NCI-H1694 (cell line): ENCODE measurements at places on chromosomes 3 and 15.

GRCh38 chr3:110731148-110731547, 340.5 kb upstream of the NECTIN3 start:
- no peak for DNase-seq

DNA sequence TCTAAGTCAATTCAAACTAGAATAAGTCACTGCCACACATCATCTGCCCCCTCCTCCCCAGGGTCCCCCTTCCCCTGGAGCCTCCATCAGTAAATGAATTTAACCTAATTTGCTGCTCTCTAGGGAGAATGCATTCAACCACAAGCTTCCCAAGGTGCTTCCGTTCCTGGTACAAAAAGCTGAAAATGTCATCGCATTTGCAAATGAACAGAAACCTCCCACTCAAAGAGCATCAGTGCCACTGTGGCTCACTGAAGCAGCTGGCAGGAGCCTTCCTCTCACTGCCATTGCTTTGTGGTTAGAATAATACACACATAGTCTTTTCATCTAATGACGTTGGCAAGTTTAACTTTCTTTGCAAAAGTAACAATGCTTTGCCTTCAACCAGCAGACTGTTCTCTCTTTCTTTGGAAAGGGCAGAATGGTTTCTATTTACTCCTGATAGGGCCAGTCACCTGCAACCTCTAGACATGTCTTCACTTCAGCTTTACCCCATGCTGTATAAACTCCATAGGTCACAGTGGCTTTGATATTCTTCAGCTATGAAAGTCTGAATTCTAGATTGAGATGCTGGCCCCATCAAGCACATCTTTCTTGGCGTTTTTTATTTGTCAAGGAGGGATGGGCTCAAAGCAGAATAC, 238.1 kb downstream of the CPNE4 start:
- no peak for DNase-seq

DNA sequence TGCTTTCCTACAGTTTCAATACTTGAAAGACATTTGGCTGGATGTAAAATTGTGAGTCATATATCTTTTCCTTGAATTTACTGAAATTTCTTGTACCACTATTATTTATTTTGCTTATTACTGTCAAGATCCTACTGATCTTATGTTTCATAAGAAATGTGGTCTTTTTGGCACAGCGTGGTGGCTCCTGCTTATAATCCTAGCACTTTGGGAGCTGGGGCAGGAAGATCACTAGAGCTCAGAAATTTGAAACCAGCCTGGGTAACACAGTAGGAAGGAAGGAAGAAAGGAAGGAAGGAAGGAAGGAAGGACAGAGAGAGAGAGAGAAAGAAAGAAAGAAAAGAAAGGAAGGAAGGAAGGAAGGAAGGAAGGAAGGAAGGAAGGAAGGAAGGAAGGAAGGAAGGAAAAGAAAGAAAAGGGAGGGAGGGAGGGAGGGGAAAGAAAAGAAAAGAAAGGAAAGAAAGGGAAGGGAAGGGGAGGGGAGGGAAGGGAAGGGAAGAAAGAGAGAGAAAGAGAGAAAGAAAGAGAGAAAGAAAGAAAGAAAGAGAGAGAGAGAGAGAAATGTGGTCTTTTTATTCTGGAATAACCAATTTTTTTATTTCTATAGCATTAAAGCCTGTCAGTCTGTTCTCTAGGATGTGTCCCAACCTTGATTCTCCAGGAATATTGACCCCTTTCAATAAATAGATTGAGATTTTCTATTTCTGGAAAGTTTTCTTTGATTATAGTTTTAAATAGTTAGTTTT, 572.0 kb upstream of the TGFBR2 start:
- DNase-seq: no peak

GRCh38 chr3:10335190-10335738, 14.4 kb upstream of the SEC13 start:
- no peak for DNase-seq

GRCh38 chr3:82067420-82067819, 306.0 kb upstream of the GBE1 start:
- DNase-seq: no peak

- DNase-seq: no peak
Observed at GRCh38 chr15:40471105-40471807, 472 bp downstream of the CHST14 start.

DNA sequence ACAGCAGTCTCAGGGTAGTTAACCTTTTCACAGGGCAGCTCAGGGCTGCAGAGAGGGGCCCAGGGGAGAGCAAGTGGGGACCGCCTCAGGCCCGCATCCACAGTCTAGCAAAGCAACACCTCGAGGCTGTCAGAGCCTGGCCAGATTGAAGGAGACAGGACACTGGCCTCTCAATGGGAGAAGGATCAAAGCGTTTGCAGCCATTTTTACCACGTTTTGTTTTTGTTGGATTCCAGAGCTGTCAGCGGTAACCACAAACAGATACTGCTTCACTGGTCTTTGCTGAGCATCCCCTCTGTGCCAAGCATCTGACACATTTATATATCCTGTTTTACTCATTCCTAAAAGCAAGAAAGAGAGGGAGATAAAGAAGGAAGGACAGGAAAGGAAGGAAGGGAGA, 153.8 kb downstream of the SHQ1 start:
- no peak for DNase-seq

GRCh38 chr3:45187694-45188141, 38.4 kb downstream of the TMEM158 start:
- DNase-seq: no peak

- DNase-seq: no peak
Observed at GRCh38 chr15:58410353-58410752, 21.4 kb upstream of the LIPC start.

DNA sequence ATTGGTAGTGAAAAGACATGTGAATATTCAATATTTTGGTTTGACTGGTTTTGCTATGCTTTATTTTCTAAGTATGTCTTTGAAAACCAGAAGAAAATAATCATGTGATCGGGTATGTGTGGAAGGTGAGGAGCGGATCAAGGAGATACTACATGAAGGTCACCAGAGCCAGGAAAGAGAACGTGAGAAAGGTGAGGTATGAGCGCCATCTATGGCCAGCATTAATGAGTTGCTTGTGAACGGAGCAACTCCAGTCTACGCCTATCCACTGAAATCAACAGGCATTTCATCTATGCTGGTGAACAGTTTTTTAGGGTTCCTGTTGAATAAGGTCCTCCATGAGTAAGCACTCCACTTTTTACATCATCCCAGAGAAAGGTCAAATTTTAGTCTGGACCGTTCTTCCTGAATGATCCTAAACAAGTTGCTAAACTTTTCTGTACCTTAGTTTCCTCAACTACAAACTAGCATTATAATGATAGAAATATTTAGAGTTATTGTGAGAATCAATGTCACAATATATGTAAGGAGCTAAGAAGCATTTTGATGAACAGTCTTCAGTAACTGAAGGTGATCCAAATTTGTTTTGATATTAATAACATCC, 1435.2 kb upstream of the CADM2 start:
- DNase-seq: peak; percentile 3

DNA sequence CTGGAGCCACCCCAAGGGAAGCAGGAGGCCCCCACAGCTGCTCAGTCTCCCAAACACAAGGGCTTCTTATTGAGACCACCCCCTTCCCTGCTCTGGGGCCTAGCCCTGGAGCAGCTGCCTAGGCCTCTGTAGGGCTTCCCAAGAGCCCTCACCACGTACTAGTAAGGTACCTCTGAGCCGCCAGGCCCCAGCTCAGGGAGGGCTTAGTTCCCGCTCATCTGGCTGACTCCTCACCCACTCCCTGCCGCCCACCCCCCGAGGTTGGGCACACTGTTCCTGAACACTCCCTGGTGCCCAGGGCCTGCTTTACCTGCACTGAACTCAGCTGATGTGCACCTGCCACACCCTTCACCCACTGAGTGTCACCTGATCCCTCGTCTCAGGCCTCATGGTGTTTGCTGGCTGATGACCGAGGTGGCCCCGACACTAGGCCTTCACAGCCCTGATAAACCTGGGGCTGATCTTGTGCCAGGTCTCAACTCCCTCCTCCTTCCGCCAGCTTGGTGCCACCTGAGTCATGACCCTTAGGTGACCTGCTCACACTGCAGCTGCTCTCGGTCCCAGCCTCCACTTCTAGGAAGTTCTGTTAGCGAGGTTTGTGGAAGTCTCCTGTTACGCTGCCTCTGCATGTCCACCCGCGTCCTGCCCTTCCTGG, 18.0 kb upstream of the SPTBN5 start:
- no peak for DNase-seq

- DNase-seq: no peak
Observed at GRCh38 chr3:5009506-5010109, 30.4 kb downstream of the BHLHE40 start.

GRCh38 chr3:170278627-170279026, 56.4 kb downstream of the PRKCI start:
- no peak for DNase-seq

DNA sequence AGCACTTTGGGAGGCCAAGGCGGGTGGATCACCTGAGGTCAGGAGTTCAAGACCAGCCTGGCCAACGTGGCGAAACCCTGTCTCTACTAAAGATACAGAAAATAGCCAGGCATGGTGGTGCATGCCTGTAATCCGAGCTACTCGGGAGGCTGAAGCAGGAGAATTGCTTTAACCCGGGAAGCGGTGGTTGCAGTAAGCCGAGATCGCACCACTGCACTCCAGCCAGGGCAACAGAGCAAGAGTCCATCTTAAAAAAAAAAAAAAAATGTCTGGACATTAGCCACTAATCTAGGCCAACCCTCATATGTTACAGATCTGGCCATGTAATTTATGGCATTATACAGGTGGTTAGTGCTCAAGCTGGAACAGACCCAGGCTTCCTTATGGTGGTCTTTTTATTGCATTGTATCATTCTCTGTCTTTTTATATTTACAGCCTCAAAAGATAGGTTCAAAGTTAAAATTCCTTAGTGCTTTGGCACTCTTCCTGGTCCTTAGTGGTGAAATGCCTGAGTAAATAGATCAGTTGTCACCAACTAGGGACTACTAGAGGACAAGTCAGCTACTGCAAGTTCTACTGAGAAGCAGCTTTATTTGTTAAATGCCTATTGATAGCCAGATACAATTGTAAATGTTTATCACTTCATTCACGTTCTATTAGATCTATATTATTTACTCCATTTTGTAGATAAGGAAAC, 16.0 kb downstream of the STARD9 start:
- DNase-seq: no peak

DNA sequence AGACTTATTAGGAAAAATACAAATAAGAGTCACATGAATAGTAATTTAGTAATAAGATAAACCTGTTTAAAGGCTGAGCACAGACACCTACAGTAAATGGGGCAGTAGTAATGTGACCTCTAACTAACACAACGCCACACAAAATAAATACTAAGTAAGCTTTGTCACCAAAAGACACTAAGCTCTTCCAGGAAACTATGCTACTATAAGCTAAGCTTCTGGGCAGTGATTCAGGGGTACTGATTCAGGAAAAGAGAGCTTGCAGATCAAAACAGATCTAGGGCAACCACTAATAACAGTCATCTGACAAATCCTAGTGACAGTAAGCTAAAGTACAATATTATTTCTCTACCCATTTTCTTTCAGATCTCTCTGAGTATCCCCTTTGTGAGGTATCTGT, 68.8 kb downstream of the PLOD2 start:
- no peak for DNase-seq
